NCI-H345 (cell line): ENCODE measurements at places on chromosomes 7 and 10.

DNA sequence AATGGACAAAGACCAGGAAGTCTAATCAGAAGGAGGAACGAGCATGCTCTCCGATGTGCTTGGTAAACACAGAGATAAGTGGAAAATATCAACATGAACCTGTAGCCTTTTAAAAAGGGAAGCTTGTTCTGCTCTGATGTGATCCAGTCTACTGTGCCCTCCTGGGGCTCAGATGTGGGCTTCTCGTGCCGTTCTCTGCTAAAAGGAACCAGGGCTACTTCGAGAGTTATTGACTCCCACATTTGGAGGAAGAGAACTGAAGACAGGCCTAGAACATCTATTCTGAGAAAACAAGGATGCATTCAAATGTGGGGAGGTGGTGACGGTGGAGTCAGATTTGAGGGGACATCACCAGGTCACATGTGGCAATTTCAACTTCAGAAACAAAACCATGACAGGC, 325.4 kb downstream of the GLRX3 start:
- no peak for DNase-seq

GRCh38 chr7:151061213-151062110, 2.1 kb downstream of the SLC4A2 start:
- DNase-seq, result no peak

DNA sequence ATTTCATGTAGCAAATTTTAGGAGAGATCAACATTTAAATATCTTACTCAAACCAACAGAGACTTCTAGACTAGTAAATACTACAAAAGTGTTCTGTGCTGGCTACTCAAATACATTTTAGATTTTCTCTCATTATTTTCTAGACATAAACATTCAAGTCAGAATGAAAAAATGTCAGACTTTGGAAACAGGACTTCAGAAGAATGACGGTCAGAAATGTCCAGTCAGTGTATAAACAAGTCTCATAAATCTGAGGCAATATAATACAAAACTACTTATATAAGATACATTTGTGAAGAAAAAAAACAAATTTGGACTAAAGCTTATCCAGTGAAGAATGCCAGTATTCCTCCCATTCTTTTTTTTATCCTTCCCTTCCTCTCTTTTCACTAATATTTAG, 25.9 kb downstream of the RNLS start:
- no peak for DNase-seq

DNA sequence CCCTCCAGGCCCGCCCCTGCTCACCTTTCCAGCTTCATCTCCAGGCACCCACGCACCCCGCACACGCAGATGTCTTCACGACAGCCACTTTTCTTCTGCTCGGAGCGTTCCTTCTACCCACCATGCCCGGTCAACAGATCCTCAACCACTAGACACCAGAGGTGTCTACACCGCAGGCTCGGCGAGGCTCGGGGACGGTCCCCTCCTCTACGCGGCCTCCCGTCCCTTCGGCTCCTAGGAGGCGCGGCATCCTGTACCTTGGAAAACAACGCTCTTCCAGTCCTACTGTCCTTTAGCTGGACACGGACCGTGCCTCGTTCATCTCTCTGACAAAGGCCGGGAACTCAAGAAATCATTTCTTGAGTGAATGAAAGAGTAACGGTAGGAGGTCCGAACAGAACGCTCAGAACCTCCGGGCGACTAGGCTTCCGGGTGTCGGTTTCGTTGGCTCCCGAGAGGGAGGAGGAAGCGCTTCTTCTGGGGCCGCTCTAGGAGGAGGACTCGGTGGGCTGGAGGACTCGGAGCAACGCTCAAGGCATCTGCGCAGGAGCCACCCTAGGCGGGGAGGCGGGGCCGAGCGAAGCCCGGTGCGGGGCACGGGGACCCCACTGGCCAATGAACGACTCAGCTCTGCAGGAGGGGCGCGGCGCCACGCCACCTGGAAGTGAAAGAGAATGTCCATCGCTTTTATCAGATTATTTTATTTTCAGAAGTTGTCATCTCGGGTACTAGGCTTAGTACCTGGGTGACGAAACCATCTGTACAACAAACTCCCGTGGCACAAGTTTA, 7.2 kb upstream of the FIS1 start:
- peak; percentile 98 for DNase-seq

- no peak for DNase-seq
These were observed 129.6 kb downstream of the CNOT4 start for GRCh38 chr7:135380351-135380750.

GRCh38 chr7:129134356-129134987, 10.0 kb upstream of the TSPAN33 start:
- no peak for DNase-seq

DNA sequence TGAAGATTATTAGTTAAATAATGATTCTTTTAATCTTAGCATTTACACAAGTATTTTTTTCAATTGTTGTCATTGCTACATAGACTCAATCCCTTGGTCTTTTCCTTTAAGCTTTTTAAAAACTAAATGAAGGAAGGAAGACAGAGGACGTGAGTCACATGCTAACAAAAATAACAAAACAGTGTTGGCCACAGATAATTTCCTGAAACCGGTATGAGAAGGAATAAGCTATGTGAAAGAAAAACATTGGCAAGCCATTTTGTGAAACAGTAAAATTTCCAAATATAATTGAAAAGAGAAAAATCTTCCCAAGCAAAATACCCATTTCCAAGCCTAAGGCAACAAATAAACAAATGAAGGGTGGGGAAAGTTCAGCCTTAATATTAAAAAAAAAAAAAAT, 223.0 kb downstream of the AHR start:
- no peak for DNase-seq

DNA sequence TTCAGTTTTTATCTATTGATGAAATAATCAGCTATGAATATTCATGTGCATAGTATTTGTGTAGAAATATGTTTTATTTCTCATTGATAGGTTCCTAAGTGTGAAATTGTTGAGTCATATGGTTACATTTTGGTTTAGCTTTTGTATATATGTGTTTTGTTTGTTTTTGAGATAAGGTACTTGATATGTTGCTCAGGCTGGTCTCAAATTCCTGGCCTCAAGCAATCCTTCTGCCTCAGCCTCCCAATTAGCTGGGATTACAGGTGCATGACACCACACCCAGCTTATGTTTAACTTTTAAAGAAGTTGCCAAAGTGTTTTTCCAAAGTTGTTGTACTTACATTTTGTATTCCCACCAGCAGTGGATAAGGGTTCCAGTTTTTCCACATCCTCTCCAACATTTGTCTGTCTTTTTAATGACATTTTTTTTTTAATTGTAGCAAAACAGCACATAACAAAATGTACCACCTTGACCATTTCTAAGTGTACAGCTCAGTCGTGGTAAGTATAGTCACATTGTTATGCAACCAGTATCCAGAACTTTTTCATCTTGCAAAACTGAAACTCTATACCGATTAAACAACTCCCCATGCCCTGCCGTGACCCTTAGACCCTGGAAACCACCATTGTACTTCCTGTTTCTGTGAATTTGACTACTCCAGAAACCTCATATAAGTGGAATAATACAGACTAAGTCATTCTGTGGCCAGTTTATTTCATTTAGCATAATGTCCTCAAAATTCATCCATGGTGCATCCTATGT, 12.6 kb upstream of the UBE2D1 start:
- no peak for DNase-seq
